ENCODE measurements at places on chromosomes 12 and 14. TPM values are rescaled to one million over a fixed set of nuclear protein-coding genes. Genes with fewer than 3 reads are reported as not detected.

- DNase-seq = no peak
Observed at GRCh38 chr14:61222388-61222787, 58.8 kb downstream of the TMEM30B start.

Gene CD69
- 1.4 TPM for polyA plus RNA-seq

- DNase-seq = peak; percentile 7
Observed at GRCh38 chr12:77686760-77687159, 143.9 kb upstream of the NAV3 start.

GRCh38 chr12:57341275-57341990 is 89.4 kb downstream of the R3HDM2 start:
- no peak for DNase-seq

- DNase-seq = no peak
Observed at GRCh38 chr14:95290871-95291431, 28.8 kb downstream of the CLMN start.

DNA sequence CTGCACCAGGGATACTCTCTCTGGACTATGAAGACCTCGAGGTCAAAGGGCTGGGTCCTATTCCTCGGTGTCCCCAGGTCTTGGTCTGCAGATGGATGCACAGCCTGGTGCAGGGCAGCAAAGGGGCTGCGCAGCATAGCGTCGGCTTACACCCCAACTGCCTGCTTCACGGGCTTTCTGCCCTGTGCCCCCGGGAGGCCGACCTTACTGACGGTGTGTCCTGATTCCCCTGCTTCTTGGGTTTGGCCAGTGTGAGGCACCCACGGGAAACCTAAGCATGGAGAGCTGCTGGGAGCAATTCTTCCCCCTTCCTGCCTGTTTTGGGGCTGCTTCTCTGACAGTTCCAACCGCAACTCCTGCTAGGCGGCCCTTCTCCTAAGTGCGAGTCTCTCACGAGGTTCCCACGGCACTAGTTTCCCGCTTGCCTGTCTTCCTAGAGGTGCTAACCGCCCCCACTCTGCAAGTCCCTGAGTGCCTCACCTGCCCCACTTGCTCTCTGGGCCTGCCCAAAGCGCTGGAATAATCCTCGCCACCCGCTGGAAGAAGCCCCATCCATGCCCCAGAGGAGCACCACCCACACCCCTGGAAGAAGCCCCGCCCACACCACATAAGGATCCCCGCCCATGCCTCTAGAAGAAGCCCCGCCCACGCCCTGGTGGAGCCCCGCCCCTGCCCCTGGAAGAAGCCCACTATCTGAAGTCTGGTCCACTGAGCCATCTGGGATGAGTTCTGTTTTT is 54.0 kb downstream of the PRIMA1 start:
- DNase-seq = no peak

Gene FGF23
- polyA plus RNA-seq = 0.06 TPM

Gene RAB3IP
- polyA plus RNA-seq = 60.1 TPM

- DNase-seq = peak; percentile 77
Observed at GRCh38 chr12:4562034-4562657, at the start of gene DYRK4. TSS of gene DYRK4 (plus strand) at chr12:4562208. CDS start at chr12:4562246, 38 bp downstream.

DNA sequence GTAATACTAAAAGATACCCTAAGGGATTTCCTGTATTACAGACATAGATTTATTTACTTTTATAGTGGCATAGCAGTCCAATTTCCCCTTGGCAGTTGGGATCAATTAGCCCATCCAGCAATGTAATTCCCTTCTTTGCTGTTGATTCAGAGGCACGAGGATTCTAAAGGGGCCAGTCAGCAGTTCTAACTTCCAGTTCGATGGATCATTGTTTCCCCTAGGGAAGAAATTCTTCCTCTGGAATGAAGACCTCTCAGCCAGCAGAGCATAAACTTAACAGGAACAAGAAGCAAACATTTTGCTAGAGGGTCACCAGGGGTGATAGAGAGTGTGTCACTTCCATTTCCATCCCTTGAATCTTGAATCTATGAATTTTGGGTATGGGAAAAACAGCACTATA is 395.7 kb upstream of the NOVA1 start:
- no peak for DNase-seq

Gene TAS2R13
- polyA plus RNA-seq = 0.21 TPM

DNA sequence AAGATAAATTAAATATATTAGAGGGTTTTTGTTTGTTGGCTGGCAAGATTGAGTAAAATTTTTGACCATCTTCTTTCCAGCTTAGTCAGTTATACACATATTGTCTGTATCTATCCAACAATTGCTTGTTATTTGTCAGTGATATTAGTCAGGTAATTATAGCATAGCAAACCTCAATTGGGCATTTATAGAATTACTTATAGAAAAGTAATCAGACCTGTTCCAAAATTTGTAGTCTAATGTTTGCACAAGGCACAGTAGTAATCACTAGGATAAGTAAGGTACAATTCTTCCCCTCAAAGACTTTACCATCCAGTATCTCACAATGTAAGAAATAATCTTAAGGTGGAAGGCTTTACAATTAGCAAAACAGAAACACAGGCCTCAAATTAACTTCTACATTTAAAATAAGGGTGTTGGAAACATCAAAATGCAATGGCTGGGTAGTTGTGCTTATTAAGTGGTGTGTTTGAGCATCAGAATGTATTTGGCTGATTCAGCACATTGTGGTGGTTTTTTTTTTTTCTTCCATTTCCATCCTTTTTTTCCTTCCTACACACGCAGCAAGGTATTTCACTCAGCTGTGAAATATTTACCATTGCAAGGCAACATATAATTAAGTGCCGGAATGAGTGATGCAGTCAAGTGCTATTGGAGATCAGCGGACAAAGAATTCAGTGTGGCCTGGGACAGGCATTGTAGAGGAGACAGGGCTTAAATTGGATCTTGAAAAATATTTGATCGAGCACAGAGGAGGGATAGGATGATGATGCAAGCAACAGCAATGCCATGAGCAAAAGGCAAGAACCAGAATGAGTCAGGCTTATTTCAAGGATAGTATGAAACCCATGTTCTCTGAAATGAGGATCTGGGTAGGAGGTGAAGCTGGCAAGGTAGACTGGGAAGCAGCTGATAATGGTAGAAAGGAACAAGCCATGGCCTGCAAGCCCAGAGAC is 178.2 kb downstream of the AKAP6 start:
- no peak for DNase-seq

DNA sequence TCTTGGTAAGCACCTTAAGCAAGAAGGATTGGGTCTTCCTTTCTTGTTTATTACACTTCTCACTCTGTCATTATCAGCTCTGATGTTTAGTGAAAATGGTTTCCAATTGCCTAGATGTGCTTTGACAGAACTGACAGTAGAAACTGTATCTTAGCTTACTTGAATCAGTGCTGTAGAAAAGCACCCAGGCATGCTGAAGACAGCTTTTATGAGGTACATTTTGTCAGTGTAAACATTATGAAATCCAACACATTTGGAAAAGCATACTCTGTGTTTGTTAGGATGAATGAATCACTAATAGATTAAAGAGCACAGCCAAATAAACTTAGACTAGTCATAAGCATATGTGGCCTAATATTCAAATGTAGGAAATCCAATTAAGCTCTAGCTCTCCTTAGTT is 290.2 kb upstream of the NPAS3 start:
- no peak for DNase-seq

Gene SELPLG
- 3.2 TPM for polyA plus RNA-seq

DNA sequence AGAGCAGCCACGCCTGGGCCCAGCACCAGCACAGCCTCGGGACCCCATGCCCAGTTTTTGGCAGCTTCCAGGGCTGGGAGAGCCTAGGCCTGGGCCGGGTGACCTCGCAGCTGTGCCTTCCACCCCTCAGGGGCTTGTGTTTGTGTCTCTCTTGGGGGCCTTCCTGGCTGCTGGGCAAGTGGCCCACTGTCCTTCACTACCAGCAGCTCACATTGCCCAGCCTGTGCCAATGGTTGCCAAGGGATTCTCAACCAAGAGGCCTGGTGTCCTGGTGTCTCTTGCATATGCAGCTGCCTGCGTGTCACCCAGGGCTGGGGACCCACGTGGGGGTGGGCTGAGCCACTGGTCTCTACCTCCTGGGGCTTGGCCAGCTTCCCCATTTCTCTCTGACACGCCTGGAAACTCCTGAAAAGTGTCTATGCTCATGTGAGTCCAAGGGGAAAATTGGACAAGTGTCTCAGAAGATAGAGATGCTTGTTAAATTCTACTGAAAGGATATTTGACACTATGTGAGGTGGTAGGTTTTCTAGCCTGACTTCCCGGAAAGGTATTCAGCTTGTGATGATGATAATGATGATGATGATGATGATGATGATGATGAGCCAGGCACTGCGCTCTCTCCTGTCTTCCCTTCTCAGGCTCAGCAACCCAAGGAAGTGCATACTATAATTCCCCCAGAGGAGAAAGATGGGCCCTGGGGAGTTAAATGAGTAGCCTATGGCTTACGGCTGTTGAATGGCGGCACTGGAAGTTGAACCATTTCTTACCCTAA is 48.8 kb upstream of the ESRRB start:
- DNase-seq = no peak

DNA sequence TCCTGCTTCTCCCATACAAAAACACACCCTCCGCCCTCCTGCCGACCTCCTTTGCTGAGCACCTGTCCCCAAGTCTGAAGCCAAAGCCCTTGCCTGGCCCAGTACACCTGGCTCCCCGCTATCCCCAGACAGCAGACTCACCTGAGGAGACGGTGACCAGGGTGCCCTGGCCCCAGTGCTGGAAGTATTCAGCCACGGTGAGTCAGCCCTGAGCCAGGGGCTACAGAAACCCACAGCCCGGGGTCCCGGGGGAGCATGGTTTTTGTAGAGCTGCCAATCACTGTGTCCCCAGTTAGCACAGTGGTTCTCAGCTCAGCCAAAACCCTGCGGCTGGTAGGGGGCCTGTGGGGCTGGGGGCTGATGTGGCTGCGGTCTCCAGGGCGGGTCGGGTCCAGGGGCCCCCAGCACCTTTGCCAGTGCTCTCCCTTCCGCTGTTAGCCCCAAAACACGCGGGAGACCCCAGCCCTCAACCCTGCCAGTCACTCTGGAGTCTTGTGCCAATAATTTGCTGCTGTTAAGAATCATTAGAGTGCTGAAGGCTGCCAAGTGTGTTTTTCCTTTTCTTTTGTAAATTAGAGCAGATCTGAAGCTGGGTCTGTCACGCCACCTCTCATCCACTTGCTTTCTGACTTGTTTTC is 339.0 kb downstream of the TMEM121 start:
- DNase-seq = no peak

Gene IL22
- polyA plus RNA-seq = not detected

GRCh38 chr14:76375484-76375883 is 453 bp upstream of the ESRRB start:
- DNase-seq = no peak

GRCh38 chr12:121170611-121171260 is 38.1 kb downstream of the P2RX7 start:
- DNase-seq = no peak

DNA sequence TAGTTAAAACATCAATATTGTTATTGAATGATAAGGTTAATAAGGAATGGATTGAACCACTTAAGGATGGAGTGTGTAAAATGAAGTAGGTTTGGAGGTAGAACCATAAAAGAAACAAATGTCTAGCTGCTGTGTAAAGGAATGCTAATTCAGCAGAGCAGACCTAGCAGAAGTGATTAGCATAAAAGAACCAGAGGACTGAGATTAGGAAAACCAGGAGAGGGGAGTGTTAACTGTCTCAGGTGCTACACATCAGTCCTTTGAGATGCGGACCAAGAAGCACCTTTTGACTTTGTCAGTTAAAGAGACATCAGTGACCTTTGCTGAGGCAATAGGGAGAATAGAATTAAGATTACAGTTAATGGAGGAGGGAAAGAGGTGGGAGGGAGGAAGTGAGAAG is 84.5 kb downstream of the PLEKHA5 start:
- DNase-seq = no peak

GRCh38 chr14:75811872-75812499 is 150.9 kb downstream of the TTLL5 start:
- DNase-seq = no peak

Gene DTD2
- polyA plus RNA-seq = 21.5 TPM

- DNase-seq = no peak
Observed at GRCh38 chr12:49794811-49795653, 33.2 kb downstream of the NCKAP5L start.

- no peak for DNase-seq
Observed at GRCh38 chr14:52350445-52350844, 36.3 kb downstream of the PTGER2 start.

- DNase-seq = no peak
Observed at GRCh38 chr12:64720884-64721283, 38.3 kb downstream of the GNS start.

GRCh38 chr12:81077686-81078441 is at the start of gene ACSS3:
TSS of gene ACSS3 (plus strand) at chr12:81078079. CDS start at chr12:81078121, 42 bp downstream.
- DNase-seq = no peak

- no peak for DNase-seq
Observed at GRCh38 chr12:70741256-70741655, 104.0 kb upstream of the PTPRB start.

DNA sequence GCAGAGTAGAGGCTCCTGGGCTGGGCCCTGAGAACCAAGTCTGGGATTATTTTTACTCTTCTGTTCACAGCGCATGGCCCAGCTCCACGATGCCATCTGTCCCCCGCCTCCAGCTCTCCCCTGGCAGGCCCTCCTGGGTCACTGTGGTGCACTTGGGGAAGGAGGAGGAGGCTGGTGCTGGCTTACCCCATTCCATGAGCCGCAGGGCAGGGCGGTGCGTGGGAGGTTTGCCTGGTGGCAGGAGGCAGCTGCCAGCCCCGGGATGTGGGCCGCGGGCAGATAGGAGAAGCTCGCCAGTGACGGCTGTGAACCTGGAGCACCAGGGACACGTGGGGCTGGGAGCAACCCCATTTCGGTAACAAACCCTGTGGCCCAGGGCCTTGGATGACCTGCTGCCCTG is 23.2 kb downstream of the TEAD4 start:
- DNase-seq = no peak

DNA sequence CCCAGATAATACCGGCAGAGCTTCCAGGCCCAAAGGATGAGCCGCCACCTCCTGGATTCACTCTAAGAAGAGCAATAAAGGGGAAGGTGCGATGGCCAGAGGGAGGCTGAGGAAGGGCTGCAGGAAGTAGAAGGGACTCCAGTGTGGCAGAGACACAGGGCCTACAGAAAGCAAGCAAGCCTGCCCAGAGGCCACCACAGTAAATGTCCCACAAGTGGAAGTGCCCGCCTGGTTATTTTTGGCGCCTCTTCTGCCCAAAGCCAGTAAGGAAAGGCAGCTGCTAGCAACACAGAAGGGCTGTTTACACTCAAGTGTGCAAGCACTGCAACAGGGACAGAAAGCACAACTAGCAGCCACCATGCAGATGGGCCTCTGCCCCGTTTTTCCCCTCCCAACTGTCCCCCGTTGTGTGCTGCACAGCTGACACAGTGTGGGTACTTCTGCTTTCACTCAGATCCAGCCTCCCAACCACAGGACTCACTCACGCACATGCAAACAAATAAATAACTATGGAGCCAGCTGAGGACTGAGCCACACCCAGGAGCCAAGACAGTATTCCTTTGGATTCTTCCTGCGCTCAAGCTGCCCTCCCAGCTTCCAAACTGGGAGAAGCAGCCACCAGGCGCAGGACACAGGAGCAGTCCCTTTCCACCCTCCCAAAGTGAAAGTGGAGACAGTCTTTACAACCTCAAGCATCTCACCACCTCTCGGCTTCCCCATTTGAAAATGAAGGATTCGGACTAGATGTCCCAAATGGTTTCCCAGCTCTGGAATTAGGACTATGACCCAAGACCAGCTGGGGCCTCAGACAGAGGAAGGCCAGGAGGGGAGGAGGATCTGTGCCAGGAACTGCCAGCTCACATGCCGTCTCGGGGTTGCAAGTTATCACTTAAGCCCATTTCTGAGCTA is 40.0 kb upstream of the PNMA1 start:
- DNase-seq = no peak

Gene OTX2
- not detected for polyA plus RNA-seq

GRCh38 chr14:92792885-92793284 is 1.2 kb upstream of the GOLGA5 start:
- no peak for DNase-seq

Gene ENDOU
- 0.46 TPM for polyA plus RNA-seq

Gene RIMBP2
- 24.3 TPM for polyA plus RNA-seq

Measured in left renal cortex interstitium (tissue), 4 donors.